Sigmoid colon (tissue), 7 donors: ENCODE measurements at places on chromosomes 7 and 10. TPM values are rescaled to one million over a fixed set of nuclear protein-coding genes. Genes with fewer than 3 reads are reported as not detected.

DNA sequence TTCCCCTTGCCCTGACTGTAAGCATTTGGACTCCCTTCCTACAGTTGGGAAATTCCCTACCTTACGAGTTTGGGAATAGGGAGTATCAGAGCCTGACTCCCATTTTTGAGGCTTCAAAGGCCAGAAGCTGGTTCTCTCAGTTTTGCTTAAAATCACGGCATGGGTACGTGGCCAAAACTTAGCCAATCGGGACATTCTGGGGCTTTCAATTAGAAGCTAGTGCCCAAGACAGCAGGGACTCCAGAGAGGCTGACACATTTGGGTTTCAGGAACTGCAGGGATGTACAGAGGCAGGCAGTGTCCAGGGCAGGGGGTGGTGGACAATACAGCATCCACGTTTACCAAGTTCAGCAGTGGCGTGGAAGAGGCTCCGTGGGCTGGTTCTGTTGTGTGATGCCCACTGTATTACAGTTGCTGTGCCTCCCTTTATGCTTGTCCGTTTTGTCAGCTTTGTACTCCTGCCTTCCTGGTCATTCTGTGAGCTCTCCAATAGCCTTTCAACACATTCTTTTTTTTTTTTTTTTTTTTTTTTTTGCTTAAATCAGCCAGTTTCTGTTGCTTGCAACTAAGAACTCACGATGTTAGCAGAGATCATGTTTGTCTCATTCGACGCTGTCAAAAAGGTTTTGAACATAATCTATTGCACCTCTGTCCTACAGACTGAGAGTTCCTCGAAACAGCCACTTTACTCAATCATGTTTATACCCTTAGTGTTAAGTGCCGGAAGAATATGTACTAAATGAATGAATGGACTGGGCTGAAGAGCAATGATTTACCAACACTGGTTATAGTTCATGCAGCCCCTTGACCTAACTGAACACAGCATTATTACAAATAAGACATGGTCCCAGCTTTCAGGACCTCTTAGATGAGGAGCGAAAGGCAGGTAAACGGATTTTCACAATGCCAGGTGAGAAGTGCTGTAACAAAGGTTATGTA, 1.1 kb downstream of the GGCT start:
- no peak for DNase-seq

GRCh38 chr10:130757271-130757670, 554.2 kb downstream of the TCERG1L start:
- peak; percentile 17 for DNase-seq

ZNF488 gene
- 0.60 TPM for polyA plus RNA-seq

DNA sequence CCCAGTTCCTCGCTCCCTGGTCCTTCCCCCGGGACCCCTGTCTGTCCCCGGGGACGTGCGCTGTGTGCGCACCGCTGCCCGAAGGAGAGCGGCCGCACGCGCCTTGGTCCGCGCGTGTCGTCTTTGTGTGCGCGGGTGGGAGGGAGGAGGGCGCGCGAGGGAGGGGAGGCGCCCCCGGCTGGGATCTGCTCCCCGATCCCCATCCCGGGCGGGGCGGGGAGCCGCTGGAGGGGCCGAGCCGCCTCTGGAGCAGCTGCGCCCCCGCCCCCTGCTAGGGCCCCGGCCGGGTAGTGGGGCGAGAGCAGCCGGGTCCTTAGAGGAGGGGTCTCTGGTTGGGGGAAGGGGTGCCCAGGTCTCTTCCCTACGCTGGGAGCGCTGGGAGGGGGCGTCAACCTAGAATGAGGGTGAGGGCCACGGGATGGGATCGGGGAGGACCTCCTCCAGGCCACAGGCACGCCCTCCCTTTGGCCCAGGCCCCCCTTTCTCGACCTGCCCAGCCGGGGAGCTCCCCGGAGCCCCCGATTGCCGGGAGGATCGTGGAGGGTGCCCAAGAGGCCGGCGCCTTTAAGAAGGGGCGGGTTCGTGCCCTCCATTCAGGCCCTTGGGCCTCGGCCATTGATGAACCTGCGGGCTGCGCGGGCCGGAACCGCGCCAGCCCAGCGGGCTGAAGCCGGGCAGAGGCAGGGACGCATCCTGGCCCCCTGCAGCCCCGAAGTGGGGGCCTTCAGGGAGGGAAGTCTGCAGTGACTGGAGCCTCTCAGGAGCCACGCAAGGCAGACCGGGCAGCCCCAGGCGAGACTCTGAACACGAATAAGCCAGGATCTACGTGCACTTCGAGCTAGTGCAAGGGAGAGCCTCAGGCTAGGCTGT, 678 bp downstream of the SH2B2 start:
- peak; percentile 77 for DNase-seq

GRCh38 chr7:103532955-103533354, 86.9 kb upstream of the SLC26A5 start:
- DNase-seq, result no peak

UPK3B gene
- not detected for polyA plus RNA-seq

- DNase-seq, result no peak
These were observed 14.5 kb upstream of the PAX2 start for GRCh38 chr10:100730725-100731406.

DNA sequence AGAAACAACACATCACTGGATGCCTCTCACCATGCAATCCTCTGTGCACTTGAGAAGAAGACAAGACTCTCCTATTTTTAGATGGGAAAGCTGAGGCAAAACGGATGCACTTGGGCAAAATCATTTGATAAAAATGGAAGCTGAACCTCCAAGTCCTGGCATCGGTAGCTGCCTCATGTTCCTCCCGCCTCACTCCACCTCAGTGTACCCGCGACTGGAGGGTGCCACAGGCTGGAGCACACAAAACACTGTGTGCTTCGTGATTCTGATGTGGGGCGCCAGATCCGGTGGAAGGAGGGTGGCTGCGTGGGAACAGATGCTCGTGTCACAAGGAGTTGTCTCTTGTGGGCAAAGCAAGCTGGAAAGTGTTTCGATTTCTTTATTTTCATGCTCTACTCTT, 41.3 kb downstream of the TAS2R41 start:
- DNase-seq, result no peak

EPHB6 gene
- polyA plus RNA-seq, result 1.2 TPM

ZNF804B gene
- 0.01 TPM for polyA plus RNA-seq

ANKRD1 gene
- polyA plus RNA-seq, result 8.4 TPM

- DNase-seq, result no peak
These were observed 3.1 kb downstream of the CYP2W1 start for GRCh38 chr7:985915-986741.

PLPP4 gene
- 0.96 TPM for polyA plus RNA-seq

- no peak for DNase-seq
These were observed 123.2 kb downstream of the HERPUD2 start for GRCh38 chr7:35571611-35572240.

CDH23 gene
- 1.5 TPM for polyA plus RNA-seq

TAS2R5 gene
- polyA plus RNA-seq, result not detected

SYNPO2L gene
- 0.12 TPM for polyA plus RNA-seq

GRCh38 chr7:124536156-124536762, 229.3 kb downstream of the GPR37 start:
- no peak for DNase-seq

DNA sequence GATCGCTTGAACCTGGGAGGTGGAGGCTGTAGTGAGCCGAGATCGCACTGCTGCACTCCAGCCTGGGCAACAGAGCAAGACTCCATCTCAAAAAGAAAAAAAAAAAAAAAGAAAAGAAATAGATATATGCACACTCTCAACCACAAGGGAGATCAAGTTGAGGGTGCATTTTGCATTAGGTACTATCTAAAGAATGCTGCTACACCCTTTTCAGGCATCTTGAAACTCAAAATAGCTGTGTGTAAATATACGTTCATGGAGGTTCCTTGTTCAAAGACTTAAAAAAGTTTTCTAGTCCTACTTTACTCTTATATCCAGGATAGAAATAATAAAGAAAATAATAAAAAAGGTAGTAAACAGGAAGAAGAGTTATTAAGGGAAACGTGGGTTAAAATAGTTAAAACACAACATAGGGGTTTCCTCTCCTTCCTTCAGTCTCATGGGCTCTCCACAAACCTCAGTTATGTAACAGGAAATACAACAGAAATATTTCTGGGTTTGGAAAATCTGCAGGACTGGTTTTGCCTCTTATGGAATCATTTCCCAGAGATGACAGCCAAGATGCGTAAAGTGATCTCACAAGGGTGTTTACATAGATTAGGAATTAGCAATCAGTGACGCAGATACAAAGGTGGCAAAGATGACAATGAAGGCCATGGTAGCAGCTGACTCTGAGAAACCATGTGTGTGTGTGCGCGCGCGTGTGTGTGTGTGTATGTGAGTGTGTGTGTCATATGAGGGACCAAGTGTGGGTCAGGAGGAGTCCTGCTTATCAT, 15.1 kb downstream of the STEAP4 start:
- no peak for DNase-seq

DYDC1 gene
- polyA plus RNA-seq, result not detected

C10orf143 gene
- 9.6 TPM for polyA plus RNA-seq

DNA sequence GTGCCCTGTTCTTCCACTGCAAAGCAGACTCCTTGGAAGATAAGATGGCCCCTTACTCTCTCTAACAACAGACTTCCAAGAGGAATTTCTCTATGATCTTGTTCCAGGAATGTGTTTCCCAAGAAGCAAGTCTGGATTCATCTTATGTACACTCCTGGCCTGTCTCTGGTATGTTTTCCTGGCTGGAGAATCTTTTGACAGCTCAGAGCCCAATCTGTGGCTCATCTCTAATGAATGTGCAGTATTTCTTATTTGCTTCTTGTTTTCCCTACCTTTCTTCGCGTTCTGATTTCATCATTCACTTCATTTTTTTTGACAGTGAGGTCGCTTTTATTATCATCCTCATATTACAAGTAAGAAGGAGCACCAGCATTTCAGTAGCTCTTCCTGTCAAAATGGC, 53.0 kb upstream of the PITRM1 start:
- DNase-seq, result no peak

TRUB1 gene
- polyA plus RNA-seq, result 8.0 TPM

DNA sequence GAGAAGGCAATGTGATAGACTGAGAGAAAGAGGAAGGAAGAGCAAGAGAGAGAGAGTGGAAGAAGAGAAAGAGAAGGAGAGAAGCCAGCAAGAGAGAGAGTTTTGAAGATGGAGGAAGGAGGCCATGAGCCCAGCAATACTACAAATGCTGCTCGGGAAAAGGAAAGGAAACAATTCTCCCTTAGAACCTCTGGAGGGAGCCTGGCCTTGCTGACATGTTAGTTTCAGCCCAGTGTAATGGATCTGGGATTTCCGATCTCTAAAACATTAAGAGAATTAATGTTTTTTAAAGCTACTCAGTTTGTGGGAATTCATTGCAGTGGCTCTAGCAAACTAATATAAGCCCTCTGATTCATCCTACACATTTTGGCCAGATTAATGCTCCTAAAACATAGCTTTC, 206.8 kb upstream of the MTPN start:
- no peak for DNase-seq

DNA sequence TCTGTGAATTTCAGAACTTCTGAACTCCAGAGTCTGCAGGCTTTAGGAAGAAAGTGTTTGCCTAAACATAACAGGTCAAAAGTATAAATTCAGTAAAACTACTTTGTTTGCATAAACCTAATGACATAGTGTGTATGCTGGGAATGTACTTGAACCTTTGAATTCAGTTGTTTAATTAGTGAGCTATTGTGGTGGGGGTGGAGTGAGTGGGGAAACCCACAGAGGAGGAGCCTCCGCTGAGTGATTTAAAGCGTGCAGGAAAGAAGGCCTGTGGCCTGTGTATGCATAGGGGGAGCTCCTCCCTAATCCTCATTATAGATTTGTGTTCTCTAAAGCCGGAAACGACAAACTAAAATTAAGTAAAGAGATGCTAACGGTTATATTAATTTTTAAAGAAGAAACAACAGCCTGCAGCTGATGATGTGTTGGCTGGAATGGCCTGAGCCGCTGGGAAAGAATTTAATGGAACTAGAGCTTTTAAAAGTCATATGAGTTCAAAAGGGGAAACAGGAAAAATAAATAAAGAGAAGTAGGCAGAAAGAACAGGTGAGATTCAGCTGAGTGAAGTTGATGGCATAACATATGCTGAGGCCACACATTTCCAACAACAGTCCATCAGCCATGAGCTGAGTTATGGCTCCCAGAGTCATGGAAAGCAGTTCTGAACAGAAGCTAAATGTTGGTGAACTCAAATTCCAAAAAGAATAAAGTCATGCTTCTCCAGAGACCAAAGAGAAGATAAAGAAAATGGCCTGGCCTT, 595.0 kb downstream of the GRM8 start:
- DNase-seq, result no peak

HOXA2 gene
- 0.69 TPM for polyA plus RNA-seq

DNA sequence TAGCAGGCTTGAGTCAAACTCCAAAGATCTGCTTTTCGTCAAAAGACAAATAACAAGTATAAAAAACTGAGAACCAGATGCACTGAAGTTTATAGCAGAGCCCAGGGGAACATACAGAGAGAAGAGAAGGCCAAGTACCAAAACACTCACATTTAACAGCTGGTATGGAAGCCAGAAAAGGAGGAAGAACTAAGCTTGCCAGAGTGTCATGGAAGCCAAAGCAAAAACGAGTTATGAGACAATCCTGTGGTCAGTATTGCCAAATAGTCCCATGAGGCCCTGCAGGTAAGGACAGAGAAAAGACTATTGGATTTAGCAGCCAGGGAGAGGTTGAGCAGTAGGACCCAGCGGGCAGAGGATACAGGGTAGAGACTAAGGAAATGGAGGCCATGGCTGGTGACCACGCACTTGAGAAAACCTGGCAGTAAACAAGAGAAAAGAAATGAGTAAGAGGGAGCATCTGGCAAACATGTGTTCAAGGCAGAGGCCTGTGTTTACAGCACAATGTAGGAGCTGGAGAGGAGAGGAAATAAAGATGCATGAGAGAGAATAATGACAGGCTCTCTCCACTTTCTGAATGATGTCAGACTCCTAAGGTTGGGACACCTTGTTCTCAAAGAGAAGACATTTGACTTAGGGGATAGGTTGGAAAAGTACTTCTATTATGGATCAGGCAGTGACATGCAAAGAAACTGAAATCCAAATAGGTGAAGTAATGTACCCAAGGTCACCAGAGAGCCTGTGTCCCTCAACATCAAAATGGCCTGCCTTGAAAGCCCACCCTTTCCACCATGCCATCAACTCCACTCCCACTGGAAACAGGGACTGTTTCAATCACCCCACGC, 9.1 kb downstream of the CREB3L2 start:
- peak; percentile 97 for DNase-seq

DNA sequence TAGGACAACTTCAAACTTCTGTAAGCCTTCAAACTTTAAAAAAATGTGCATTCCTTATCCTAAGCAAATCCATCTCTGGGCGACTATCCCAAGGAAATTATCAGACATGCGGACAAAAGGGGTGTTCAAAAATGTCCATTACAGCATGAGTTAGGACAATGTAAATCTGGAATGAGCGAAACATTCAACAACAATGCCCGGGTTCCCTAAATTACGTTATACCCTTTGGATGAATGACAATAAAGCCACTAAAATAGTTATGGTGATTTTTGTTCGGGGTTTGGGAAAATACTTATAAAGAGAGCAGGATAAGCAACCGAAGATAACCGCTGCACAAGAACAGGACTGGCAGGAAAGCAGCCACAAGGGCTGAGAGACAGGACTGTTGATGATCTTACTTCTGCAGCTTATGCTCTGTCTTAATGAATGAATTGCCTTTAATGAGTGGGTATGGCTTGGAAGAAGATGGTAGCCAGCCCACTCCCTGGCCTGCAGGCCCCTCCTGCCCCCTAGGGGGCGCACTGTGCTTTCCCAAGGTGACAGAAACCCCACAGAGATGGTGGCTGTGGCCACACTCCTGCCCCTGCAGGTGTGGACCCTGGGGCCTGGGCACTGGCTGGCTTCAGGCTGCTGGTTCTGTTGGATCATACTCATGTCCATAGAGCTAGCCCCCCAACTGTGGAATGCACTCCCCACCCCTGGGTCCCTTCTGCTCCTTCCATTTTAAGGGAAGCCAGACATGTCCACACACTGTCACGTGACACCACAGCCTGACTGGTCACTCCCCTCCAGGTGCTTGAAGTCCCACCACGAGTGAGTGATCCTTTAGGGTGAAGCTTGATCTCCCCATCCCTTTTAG, 45.0 kb downstream of the ZCCHC24 start:
- DNase-seq, result no peak

CFAP69 gene
- polyA plus RNA-seq, result 2.1 TPM

GRCh38 chr10:54444170-54444569, 356.9 kb downstream of the PCDH15 start:
- no peak for DNase-seq
